ENCODE measurements at places on chromosomes 2 and 18.

DNA sequence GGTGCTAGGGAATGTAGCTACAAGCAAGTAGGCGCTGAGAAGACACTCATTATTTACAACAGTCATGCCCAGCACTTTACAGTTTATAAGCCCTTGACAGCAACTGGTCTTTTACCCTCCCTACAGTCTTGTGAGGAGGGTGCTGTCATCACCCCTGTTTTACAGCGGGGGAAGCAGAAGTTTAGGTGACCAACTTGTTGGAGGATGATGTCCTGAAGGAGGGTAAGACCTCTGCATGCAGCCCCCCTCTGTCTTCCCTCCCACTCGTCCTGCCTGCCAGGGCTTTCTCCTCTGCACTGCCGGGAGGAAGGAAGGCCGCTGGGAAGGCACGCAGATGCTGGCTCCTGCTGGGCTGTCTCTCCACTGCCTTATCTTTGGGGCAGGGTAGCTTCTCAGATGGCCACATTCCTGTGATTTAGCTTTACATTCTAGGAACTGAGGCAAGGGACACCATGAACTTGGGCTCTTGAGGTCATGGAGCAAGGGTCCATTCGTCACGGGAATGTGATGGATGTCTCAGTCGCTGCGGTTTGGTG, 972 bp downstream of the IL1R1 start:
- no peak for DNase-seq

DNA sequence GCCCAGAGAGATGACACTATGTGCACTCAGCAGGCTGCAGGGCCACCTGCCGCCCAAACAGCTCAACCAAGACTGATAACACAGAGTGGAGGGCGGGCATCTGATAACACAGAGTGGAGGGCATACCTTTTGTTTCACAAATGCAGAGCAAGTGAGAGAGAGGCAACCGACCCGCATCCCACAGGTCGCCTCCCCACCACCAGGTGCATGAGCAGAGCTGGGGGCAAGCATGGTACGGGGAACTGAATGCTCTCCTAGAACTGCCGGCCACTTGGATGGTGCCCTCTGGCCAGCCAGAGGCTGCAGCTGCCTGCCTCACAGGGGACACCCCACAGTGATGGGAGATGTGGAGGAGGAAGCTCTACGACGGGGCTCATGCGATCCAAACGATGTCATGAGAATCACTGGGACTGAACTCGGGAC, 49.5 kb downstream of the ANO7 start:
- DNase-seq, result no peak

DNA sequence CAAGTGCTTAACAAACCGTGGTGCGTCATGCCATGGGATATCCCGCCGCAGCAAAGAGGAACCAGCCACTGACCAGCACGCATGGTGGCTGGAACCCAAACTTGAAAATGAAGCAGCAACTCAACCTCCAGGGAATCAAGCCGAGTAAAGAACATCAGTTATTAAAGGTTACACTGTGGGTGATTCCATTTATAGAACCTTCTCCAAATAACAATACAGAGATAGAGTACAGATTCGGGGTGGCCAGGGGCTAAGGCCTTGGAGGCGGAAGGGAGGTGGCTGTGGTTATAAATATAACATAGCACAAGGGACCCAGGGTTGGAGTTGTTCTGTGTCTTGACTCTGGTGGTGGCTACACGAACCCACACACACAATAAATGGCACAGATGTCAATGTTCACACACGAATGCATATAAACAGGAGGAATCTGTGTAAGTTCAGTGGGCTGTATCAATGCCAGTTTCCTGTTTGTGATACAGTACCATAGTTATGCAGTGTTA, 123.1 kb downstream of the EIPR1 start:
- DNase-seq, result no peak

- no peak for DNase-seq
Measured at GRCh38 chr2:22904126-22904684, 480.8 kb upstream of the KLHL29 start.

- DNase-seq, result no peak
Measured at GRCh38 chr18:70732916-70733315, 444.1 kb downstream of the SOCS6 start.

DNA sequence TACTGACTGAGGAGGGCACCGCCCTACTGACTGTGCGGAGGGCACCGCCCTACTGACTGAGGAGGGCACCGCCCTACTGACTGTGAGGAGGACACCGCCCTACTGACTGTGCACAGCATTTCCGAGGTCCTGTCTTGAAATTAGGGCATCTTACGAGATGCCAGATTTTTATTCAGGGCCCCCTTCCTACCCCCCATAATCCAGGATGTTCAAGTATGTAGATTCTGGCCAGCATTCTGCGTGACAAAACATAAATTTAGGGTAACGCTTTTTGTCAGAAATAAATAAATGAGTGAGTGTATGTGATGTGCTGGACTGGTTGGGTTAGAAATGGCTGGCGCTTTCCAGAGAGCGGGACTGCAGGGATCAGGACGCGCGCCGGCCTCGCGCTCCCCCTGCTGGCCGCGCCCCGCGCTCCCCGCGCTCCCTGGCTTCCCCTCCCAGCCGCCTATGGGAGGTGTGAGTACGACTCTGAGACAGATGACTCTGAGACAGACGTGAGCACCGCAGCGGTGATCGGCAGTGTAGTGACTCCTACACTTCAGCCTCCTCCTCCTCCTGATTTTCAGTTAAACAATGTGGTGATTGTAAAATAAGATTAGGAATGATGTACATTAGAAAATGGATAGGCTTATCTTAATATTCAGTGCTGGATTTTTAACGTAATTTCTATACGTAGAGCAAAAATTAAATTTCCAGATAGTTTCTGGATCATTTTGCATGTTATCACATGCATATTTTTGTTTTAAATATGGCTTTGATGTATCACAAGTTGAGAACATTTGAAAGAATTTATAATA, 149.2 kb upstream of the NFATC1 start:
- DNase-seq, result peak; percentile 65

DNA sequence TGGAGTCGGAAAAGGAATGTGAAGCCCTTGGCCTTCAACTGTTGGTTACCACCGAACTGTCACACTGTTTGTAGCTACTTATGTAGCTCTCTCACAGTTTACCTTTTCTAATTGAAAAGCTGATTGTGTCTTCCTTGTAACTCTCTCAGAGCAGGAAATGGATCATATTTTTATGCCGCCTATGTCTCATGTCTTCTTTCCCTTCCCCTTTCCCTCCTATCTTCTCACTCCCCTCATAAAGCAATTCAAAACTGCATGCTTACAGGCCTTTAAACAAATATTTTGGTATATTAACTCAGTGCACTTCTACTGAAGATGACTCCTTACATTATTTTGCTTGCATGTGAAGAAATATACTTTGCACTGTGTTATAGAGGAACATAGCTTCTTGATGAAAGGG, 6.0 kb downstream of the SLC39A10 start:
- DNase-seq, result no peak

DNA sequence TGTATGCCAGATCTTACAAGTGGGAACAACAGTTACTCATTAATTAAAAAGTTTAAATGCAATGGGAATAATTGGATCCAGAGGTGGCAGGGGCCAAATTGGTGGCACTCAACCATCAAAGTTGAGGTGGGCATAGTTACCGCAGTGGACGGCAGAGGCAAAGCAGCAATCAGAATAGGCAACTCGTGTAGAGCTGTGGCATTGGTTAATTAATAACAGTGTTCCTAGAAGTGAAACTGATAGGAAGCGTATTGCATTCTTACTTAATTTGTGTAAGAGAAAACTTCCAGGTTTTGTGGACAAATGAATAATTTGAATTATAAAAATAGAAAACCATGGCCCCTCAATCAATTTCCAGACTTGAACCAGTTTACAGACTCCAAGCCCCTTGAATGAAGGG, 1068.2 kb upstream of the ACVR2A start:
- no peak for DNase-seq

GRCh38 chr2:121086450-121086849, 198.6 kb downstream of the TFCP2L1 start:
- DNase-seq, result no peak

DNA sequence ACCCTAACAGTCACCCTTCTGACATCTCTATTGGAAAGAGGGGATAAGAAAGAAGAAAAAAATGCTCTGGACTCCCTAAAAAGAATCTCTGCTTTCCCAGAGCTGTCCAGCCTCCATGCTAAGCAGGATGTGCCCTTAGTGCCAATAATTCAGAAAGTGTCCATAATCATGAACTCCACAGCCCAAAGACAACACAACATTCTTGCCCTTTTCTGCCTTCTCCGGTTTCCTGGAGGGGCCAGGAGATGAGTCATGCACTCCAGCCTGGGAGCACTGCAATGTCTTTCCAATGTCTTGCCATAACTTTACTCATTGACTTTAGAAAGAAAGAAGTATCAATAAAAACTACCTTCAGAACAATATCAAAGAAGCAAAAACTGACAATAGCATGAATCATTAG, 44.0 kb downstream of the KLF7 start:
- DNase-seq, result no peak

DNA sequence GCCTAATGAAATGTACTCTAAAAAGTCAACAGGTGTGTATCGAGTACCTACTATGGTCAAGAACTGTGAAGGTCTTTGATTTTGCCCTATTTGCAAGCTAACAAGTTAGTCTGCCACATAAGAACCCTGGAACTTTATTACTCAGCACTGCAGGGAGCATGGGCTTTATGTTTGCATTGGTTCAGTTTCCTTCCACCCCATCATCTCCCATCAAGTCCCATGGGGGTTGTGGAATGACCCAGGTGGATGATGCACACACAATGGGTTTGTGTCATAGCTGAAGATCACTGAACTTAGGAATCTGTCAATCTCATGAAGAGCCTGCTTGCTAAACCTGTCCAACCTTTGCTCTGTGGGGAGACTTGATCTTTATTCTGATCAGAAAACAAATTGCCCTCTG, 265.5 kb downstream of the RPRM start:
- no peak for DNase-seq

DNA sequence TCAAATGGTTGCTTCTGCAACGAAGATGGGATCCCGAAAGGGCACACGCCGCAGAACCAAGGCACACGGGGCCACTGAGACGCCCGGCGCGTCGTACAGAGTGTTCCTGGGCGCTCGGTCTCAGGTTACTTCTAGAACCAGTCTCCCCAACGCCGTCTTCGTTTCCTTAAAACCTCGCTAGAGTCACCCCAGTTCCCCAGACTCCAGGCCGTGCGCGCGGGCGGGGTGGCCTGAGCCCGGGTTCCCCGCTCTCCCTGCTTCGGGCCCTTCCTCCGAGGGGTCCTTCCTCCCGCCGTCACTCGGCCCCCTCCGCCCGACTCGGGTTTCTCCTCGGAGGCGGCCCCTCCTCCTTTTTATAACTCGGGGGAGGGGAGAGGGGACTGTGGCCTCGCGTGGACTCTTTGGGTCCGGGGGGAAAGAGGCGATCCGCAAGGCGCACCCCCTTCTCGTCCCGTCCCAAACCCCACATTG, 774 bp upstream of the FZD7 start:
- DNase-seq, result peak; percentile 50

DNA sequence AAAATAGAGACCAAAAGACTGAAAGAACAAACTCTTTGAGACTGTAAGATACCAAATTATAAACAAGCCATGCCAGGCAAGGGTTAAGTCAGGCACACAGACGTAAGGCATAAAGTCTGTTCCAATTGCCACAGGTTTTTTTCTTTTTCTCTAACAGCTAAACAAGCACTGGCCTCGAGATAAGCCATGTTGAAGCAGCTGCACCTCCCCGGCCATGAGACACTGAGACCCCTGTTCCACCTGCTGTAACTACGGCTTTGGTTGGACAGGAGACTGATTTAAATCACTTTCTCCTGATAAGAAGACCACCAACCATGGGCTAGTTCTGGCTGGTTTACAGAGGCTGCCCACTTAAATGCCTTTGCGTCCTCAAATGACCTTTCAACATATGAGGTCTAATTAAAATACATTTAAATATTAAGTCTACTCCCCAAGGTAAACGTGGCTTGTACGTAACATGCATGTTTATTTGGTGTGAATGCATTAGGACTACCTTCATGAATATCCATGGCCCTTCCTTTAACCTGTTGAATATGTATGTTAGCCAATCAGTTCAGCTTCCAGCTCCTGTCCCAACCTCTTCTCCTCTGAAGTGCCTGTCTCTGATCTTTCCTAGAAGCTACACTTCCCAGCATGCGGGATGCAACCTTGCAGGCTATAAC, 117.2 kb downstream of the CMPK2 start:
- no peak for DNase-seq

DNA sequence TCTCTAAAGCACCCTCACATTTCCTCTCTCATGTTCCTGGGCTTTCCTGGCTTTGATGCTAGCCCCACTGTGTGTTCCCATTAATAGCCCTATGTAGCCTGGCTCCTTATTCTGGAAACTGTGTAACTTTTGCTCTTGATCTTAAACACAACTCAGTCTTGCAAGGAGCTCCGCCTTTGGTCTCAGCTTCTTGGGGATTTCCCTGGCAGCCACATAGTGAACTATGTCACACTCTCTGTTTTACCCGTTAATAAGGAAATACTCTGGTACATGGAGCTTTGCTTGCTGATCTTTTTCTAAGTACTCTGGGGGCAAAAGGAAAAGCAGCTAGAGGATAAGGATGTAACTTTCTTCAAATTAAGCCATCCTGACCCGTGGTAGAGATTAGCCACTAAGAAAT, 259.3 kb downstream of the NEDD4L start:
- DNase-seq, result peak; percentile 44

DNA sequence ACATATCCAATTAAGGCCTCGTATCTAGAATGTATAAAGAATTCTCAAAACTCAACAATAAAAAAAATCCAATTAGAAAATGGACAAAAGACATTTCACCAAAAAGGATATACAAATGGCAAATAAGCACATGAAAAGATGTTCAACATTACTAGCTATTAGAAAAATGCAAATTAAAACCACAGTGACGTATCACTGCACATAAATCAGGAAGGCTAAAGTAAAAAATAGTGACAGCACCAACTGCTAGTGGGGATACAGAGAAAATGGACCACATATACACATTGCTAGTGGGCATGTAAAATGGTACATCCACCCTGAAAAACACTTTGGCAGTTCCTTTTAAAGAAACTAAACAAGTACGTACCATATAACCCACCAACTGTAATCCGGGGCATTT, 59.7 kb downstream of the SMAD4 start:
- DNase-seq, result no peak

DNA sequence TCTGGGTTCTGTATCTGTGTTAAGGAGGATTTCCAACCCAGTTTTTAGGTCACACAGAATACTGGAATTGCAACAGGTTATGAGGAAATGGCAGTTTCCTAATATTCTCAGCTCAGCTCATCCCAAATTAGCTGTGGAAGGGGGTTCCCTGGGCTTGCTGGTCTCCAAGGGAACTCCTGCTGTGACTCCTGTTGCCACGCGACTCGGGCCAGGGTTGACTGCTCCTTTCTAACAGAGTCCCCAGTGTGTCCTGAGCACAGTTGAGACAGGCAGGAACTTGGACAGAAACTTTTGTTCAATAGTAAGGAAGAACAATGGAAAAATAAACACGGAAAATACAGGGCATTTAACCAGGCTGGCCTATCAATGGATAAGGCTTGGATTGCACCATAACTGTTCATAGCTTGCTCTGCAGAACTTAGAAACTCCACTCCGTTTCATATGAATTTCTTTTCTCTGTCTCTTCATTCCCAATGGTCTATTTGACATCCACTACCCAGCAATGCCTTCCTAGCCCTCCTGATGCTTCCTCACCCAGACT, 3.8 kb upstream of the ROCK2 start:
- DNase-seq, result no peak

GRCh38 chr2:85308896-85309555, 18.8 kb downstream of the TGOLN2 start:
- DNase-seq, result no peak

Data from stimulated activated naive CD8-positive, alpha-beta T cell treated with anti-CD3 and anti-CD28 coated beads, Interleukin-15, amount 100 ng/mL, for 72 hours (primary cell).